Nucleus accumbens (tissue), 56 donors: ENCODE measurements at places on chromosomes 4 and X.

DNA sequence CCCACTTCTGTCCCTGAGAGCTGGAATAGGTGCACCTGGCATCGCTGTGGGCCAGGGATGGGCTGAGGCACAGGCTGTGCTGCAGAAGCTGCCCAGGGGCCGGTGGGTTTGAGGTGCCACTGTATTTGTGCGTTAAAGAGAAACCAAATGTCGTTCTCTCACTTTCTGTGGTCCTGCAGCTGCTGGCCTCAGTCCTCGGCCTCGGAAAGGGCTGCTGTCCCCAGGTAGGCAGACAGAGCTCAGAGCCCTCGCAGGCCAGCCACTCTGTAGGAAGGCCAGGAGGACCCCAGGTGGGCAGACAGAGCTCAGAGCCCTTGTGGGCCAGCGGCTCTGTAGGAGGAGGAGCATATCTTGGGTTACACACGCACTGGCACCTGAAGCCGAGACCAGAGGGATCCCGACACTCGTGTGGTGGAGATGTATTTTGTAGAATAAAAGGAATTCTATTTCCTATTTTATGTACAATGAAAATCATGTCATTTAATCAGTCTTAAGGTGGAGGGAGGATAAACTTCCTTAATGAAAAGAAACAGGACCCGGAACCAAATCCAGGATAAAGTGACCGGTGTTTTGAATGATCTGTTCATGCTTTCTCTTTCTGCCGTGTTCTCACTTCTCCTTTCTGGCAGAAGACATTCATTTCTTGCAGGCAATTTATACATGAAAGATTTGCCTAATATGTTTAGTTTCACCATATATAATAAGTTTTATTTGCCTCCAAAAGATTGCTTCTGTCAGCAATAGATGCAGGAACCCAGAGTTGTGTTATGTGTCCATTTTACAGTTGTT is 54.4 kb upstream of the HGFAC start:
- DNase-seq, result no peak

DNA sequence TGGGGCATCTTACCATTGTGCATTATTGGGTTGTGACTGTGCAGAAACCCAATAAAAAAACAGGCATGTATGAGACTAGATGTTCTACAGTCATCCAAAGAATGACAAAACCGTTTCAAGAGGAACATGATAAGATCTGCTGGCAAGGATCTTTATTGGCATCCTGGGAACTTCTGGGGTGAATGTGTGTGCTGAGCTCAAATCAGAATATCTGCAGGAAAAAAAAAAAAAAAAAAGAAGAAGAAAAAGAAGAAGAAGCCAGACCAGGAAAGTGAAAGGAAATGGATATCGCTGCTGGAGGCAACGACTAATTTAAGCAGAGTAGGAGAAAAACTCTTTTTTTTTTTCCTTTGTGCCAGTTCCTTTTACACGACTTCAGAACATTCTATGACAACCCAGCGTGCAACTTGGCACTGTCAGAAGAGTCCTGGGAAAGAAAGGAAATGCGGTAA is 484.2 kb upstream of the BOD1L1 start:
- no peak for DNase-seq

- peak; percentile 61 for DNase-seq
Measured at GRCh38 chr4:152352622-152353116, 183.2 kb downstream of the FBXW7 start.

GRCh38 chr4:184612074-184612473 is 37.2 kb downstream of the CASP3 start:
- no peak for DNase-seq
